GM23338 (cell line): ENCODE measurements at places on chromosomes 6 and 20. TPM values are rescaled to one million over a fixed set of nuclear protein-coding genes. Genes with fewer than 3 reads are reported as not detected.
A peak's percentile ranks its signal among the peaks of the same experiment; 100 is the strongest.

DNA sequence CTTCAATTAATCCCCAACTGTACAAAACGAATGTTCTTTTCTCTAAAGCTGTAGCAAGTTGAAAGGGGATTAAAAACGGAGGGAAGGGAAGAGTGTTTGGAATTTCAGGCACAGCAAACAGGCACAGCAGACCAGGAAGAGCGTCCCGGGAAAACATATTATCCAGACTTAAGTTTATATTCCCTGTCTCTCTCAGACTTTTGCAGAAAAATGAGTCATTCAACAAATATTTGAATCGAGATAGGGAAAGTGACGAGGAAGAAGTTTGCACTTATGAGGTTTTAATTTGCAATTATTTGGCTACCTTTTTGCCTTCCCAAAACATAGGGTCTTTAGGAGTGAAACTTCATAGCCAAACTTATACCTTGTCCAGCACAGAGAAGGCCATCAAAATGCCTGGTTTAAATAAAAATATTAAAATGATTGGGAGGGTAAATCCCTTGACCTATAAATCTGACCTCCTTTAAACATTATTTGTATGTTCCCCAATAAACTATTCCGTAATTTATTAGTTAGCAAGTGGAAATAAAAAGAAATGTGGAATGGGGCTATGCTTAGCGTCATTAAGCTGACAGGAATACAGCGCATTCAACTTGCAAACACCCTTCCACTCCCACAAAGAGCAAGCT is 16.0 kb downstream of the HFE start:
- H3K36me3 ChIP-seq: no peaks in the 10 kb centered on the region
- no peaks in the 10 kb centered on the region for H3K27me3 ChIP-seq
- H3K27ac ChIP-seq: peak overlapping the region; percentile 64
- DNase-seq: no peak
- H3K4me3 ChIP-seq: 0 out of 2 replicates have a peak overlapping the region, but pooled peaks have one; percentile 10

Gene BANF2
- not detected in 2 replicates for polyA plus RNA-seq

DNA sequence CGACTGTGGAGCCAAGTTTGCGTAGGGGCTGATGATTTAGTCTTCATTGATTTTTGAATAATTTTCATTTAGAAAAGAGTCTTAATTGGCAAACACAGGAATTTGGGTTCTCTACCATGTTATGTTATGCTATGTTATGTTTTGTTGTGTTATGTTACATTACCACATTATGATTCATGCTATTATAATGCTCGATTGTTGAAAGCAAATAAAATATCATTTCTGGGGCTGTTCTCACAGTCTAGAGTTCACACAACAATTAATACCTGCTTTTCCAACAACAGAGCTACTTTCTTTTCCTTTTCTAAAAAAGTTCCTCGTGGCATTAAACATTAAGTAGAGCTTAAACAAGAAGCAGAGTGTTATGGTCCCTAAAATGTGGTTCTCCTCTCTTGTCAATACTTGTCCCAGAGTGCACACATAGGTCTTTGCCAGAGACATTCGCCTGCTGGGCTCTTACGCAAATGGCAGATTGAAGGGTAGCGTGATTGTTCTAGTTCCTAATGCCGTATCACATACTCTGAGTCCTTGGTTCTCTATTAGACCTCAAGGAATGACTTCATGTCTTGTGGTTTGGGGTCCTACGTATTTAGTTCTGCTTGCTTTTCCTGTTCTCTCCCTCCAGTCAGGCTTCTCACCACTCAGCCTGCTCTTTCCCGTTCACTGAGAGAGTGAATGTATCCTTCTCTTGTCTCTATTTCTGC is 370.3 kb downstream of the CD109 start:
- H3K36me3 ChIP-seq: no peaks in the 10 kb centered on the region
- H3K27ac ChIP-seq: no peak overlapping the region
- no peak overlapping the region for H3K4me3 ChIP-seq
- no peaks in the 10 kb centered on the region for H3K27me3 ChIP-seq
- no peak for DNase-seq

GRCh38 chr20:58647162-58647795 is 3.8 kb upstream of the STX16 start:
- peaks cover 12% of the 10 kb centered on the region for H3K4me1 ChIP-seq
- peaks cover 13% of the 10 kb centered on the region for H3K27me3 ChIP-seq
- H3K4me3 ChIP-seq: no peak overlapping the region
- H3K36me3 ChIP-seq: no peaks in the 10 kb centered on the region
- no peak overlapping the region for H3K27ac ChIP-seq
